Vagina (tissue), 2 donors: ENCODE measurements at places on chromosomes 3 and 15. TPM values are rescaled to one million over a fixed set of nuclear protein-coding genes. Genes with fewer than 3 reads are reported as not detected.

AADAC gene
- 2.0 TPM for total RNA-seq

SLC12A1 gene
- not detected for total RNA-seq

COPG1 gene
- total RNA-seq, result 76.4 TPM

CATSPER2 gene
- 9.1 TPM for total RNA-seq

LRRIQ4 gene
- not detected for total RNA-seq

LAMB2 gene
- total RNA-seq, result 526 TPM

ENTPD3 gene
- 3.9 TPM for total RNA-seq

VILL gene
- 7.9 TPM for total RNA-seq

NR2E3 gene
- 0.98 TPM for total RNA-seq

TNNC1 gene
- 1.7 TPM for total RNA-seq

LMAN1L gene
- total RNA-seq, result not detected

DNA sequence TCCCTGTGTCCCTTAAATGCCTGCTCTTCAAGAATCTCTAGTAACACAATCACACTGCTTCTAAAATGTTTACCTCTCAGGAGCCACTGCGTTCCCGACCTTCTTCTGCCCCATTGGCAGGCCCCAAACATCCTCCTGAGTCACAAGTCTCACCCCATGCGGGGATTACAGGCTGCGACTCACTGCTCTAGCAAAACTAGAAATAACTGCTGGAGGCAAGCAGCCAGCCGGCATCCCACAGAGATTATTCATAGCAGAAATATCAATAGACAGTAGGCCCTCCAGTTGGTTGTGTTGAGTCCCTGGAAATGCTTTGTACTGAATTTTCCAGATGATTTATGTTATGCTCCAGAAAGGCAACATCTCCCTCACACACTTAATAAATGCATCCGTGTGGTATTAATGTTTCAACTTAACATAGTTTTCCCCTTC is 64.8 kb downstream of the RFTN1 start:
- peak overlapping the region; percentile 38 for H3K27ac ChIP-seq
- H3K36me3 ChIP-seq, result no peaks in the 10 kb centered on the region
- H3K4me1 ChIP-seq, result peaks cover 14% of the 10 kb centered on the region
- no peak for DNase-seq
- no peak overlapping the region for H3K4me3 ChIP-seq

DNA sequence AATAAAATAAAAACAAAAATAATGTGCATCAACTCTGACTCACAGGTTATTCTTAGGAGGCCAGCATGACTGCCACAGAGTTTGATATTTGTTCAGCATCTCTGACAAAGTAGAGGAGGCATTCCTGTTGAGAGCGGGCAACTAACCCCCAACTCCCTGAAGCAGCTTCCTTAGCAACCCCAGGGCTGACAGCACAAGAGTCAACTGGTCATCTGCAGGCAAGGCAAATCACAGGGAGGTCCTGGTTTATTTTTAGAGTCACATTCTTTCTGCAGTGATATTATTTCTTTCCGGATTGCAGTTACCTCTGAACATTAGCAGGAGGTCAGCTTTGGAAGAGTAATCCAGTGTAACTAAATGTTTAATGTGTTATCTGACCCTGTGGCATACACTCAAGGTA is 273.0 kb downstream of the PLCL2 start:
- H3K27ac ChIP-seq, result no peak overlapping the region
- H3K4me3 ChIP-seq, result no peak overlapping the region
- DNase-seq, result no peak
- peaks cover 65% of the 10 kb centered on the region for H3K36me3 ChIP-seq
- no peaks in the 10 kb centered on the region for H3K4me1 ChIP-seq

GRCh38 chr15:35937380-35937779 is 391.4 kb upstream of the DPH6 start:
- DNase-seq, result no peak
- no peaks in the 10 kb centered on the region for H3K27me3 ChIP-seq
- no peak overlapping the region for H3K27ac ChIP-seq
- no peaks in the 10 kb centered on the region for H3K4me1 ChIP-seq
- H3K36me3 ChIP-seq, result no peaks in the 10 kb centered on the region

DNA sequence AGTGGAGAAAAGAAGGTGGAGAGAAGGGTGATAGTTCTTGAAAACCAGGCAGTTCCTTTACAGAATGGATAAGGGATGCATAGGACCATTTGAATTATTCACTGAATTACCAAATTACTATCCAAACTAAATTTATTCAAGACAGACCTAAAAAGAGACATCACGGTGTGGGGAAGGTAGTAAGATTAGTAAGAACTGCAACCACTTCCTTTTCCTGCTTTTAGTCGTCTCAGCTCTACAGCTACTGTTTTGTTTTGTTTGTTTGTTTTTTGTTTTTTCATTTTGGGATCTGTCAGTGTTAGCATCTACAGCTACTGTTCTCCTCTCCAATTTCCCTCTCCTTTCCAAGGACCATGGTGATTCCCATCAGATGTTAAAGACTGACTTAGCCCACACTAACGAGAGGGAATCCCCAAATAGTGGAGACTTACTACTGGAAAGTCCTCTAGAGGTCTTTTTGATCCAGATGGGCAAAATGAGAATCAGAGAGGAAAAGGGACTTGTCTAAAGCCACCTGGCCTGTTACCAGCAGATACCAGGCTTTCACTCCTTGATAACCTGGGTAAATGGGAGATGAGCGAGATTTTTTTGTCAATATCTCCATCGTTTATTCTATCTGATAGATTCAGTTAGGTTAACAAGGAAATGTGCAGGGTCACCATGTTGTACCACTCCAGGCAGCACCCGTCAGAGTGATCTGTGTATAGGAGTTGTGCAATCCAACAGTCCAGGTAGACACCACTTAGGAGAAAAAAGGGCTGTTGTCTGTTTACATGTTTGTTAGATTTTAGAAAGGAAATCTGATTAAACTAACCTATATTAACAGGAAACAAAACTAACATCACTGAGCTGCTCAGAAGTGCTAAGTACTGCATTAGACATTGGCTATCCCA is 6.0 kb downstream of the HCLS1 start:
- no peaks in the 10 kb centered on the region for H3K27me3 ChIP-seq
- H3K27ac ChIP-seq, result no peak overlapping the region

DNA sequence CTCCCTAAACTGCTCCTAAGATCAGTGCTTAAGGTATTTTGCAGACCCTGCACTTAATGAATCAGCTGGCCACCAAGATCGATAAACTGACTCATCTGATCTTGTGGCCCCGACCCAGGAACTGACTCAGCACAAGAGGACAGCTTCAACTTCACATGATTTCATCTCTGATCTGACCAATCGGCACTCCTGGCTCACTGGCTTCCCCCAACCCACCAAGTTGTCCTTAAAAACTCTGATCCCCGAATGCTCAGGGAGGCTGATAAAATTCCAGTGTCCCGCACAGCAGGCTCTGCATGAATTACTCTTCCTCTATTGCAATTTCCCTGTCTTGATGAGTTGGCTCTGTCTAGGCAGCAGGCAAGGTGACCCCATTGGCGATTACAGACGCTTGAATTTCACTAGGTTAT is 13.5 kb downstream of the HTR3E start:
- H3K4me1 ChIP-seq, result no peaks in the 10 kb centered on the region
- DNase-seq, result no peak
- no peaks in the 10 kb centered on the region for H3K27me3 ChIP-seq
- H3K4me3 ChIP-seq, result no peak overlapping the region
- no peaks in the 10 kb centered on the region for H3K36me3 ChIP-seq
- H3K27ac ChIP-seq, result no peak overlapping the region

GRCh38 chr3:162224746-162225145 is 728.1 kb downstream of the OTOL1 start:
- H3K27ac ChIP-seq, result no peak overlapping the region
- H3K4me3 ChIP-seq, result no peak overlapping the region
- H3K36me3 ChIP-seq, result no peaks in the 10 kb centered on the region
- H3K4me1 ChIP-seq, result no peaks in the 10 kb centered on the region
- no peak for DNase-seq

- H3K27me3 ChIP-seq, result no peaks in the 10 kb centered on the region
- H3K36me3 ChIP-seq, result no peaks in the 10 kb centered on the region
- no peak for DNase-seq
- H3K27ac ChIP-seq, result no peak overlapping the region
- no peak overlapping the region for H3K4me3 ChIP-seq
Observed at GRCh38 chr3:122094693-122095092, 39.5 kb downstream of the CD86 start.

- no peaks in the 10 kb centered on the region for H3K36me3 ChIP-seq
- H3K27me3 ChIP-seq, result no peaks in the 10 kb centered on the region
- H3K27ac ChIP-seq, result no peak overlapping the region
- H3K4me3 ChIP-seq, result no peak overlapping the region
- no peak for DNase-seq
Observed at GRCh38 chr3:164332831-164333802, 745.2 kb downstream of the SI start.

- DNase-seq, result no peak
- no peak overlapping the region for H3K4me3 ChIP-seq
- H3K36me3 ChIP-seq, result no peaks in the 10 kb centered on the region
- H3K4me1 ChIP-seq, result no peaks in the 10 kb centered on the region
Observed at GRCh38 chr3:153513236-153513635, 351.2 kb downstream of the RAP2B start.

GRCh38 chr3:59126446-59126845 is 76.6 kb upstream of the CFAP20DC start:
- no peak for DNase-seq
- no peak overlapping the region for H3K4me3 ChIP-seq
- no peaks in the 10 kb centered on the region for H3K27me3 ChIP-seq
- no peak overlapping the region for H3K27ac ChIP-seq
- H3K4me1 ChIP-seq, result no peaks in the 10 kb centered on the region

DNA sequence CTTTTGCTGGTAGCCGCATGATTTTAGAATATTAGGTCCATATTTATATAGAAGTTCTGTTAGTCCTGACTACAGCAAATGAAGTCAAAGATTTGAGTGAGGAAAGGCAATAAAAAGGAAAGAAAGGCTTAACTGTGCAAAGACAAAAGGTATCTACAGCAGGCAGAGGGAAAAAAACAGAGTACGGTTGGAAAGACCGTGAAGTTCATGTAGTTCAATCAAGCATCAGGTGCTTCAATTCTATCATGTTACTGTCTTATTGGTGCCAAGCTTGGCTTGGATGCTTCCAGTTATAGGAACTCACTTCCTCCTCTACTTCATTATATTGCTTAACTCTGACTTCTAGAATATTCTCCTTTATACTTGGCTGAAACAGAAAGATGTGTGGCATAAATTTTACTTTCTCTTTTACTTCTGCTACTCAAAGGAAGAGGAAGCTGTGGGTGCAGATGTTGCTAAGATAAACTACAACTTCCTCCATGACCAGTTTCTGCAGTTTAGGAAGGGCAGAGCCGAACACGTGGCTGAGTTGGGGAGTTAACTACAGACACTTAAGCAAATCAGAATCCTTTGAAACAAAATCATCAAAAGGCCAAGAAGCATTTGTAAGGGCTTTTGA is 72.6 kb upstream of the ZBED2 start:
- no peaks in the 10 kb centered on the region for H3K36me3 ChIP-seq
- H3K4me1 ChIP-seq, result no peaks in the 10 kb centered on the region

- no peaks in the 10 kb centered on the region for H3K36me3 ChIP-seq
- peak; percentile 79 for DNase-seq
- H3K4me3 ChIP-seq, result no peak overlapping the region
- peaks cover 24% of the 10 kb centered on the region for H3K4me1 ChIP-seq
- H3K27ac ChIP-seq, result no peak overlapping the region
- no peaks in the 10 kb centered on the region for H3K27me3 ChIP-seq
Observed at GRCh38 chr3:134799393-134799792, 4.3 kb downstream of the EPHB1 start.

GRCh38 chr3:167874671-167875372 is 139.3 kb downstream of the SERPINI1 start:
- H3K4me3 ChIP-seq, result no peak overlapping the region
- peaks cover 9% of the 10 kb centered on the region for H3K4me1 ChIP-seq
- H3K27me3 ChIP-seq, result no peaks in the 10 kb centered on the region
- no peaks in the 10 kb centered on the region for H3K36me3 ChIP-seq

DNA sequence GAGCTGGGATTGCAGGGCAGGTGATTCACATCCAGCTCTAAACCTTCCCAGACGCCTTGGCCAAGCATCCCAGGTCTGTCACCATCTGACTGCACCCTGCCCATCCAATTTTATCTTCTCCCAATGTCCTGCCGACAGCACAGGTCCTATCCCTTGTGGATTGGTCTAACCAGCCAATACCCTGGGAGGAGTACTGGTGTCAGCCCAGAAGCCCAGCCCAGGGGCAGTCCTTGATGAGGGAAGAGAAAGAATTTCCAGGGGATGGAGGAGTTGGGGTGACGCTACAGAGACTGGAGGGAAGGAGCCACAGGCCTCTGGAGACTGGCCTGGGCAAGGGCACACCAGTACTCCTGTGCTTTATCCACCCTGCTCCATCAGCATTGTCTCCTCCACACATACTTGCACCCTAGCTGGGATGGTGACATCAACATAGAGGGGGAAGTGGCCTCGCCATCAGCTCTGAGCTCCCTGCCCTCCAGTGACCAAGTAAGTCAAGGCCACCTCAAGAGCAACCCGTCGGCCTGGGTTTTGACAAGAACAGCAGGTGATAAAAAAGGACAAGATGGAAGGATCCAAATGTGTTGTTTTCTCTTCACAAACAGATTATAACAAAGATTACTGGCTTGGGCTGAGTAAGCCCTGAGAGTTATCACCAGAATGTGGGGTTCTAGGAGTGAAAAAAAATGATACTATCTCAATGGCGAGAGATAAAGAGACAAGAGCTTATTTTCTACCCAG is 114.6 kb downstream of the AQP9 start:
- no peaks in the 10 kb centered on the region for H3K27me3 ChIP-seq
- H3K4me3 ChIP-seq, result no peak overlapping the region
- no peak for DNase-seq
- no peaks in the 10 kb centered on the region for H3K4me1 ChIP-seq
- H3K27ac ChIP-seq, result no peak overlapping the region

GRCh38 chr3:55620351-55621025 is 133.4 kb upstream of the WNT5A start:
- H3K27ac ChIP-seq, result no peak overlapping the region
- no peak overlapping the region for H3K4me3 ChIP-seq
- DNase-seq, result no peak
- peaks cover 4% of the 10 kb centered on the region for H3K4me1 ChIP-seq

- H3K27me3 ChIP-seq, result no peaks in the 10 kb centered on the region
- no peaks in the 10 kb centered on the region for H3K4me1 ChIP-seq
- no peaks in the 10 kb centered on the region for H3K36me3 ChIP-seq
- H3K4me3 ChIP-seq, result no peak overlapping the region
- no peak overlapping the region for H3K27ac ChIP-seq
Observed at GRCh38 chr15:44064706-44065105, 130.4 kb downstream of the FRMD5 start.

- no peak overlapping the region for H3K4me3 ChIP-seq
- H3K4me1 ChIP-seq, result no peaks in the 10 kb centered on the region
- H3K36me3 ChIP-seq, result no peaks in the 10 kb centered on the region
Observed at GRCh38 chr3:191528589-191528988, 67.6 kb downstream of the PYDC2 start.

DNA sequence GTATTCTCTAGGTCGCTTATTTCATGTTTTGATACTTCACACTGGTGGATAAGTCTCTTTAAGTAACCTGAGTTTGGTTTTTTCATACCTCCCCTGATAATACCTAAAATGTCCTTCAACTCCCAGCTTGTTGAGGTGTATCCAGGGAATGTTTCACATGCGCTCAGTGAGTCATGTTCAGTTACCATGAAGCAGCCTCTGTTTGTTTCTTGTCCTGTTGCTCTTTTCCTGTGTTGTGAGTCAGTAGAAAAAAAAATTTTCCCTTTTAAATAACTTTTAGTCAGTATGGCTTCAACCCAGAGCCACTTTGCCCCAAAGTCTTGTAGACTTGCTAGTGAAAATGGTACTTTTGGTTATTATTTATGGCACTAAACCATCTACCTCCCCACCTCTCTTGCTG is 278.4 kb upstream of the ZPLD1 start:
- no peaks in the 10 kb centered on the region for H3K36me3 ChIP-seq
- no peak for DNase-seq
- H3K27ac ChIP-seq, result no peak overlapping the region
- H3K4me3 ChIP-seq, result no peak overlapping the region

- H3K4me3 ChIP-seq, result no peak overlapping the region
- no peaks in the 10 kb centered on the region for H3K36me3 ChIP-seq
- peak overlapping the region; percentile 87 for H3K27ac ChIP-seq
- H3K4me1 ChIP-seq, result peaks cover 79% of the 10 kb centered on the region
Observed at GRCh38 chr15:75695634-75696310, 16.9 kb downstream of the CSPG4 start.
